ENCODE measurements at places on chromosomes 12 and 14.

GRCh38 chr14:90805662-90806540, 10.3 kb downstream of the TTC7B start:
- no peak for DNase-seq

DNA sequence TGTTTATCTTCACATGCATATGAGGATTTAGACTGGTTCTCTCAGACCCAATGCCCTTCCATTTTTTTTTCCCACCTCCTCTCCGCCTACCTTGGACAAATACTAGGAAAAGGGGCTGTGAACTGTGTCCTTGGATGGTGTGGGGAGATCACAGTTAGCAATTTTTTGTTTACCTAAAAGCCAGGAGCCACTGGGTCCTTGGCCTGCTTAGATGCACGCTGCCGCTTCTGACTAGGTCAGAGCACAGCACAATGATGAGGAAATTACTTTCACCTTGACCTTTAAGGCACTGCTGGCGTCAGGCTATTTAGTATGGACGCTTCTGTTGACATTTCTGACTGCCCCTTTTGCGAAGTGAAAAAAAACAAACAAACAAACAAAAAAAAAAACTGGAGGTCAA, 1.9 kb downstream of the CCDC38 start:
- no peak for DNase-seq

DNA sequence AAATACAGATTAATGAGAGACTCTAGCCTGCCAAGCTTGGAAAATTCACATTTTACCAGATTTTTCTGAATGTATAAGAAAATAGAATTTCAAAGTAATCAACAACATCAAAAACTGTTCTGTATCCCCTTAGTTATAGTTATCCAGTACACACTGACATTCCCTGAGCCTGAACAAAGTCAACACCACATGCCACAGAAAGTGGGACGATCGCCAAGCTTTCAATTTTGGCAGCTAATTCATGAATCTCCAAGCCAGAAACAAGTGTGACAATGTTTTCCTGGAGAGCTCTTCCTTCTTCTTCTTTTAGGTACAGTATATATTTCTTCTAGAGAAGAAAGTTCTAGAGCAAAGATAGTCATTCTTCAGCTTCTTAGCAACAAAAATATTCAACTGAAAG, 290.2 kb downstream of the PRKD1 start:
- DNase-seq = no peak

DNA sequence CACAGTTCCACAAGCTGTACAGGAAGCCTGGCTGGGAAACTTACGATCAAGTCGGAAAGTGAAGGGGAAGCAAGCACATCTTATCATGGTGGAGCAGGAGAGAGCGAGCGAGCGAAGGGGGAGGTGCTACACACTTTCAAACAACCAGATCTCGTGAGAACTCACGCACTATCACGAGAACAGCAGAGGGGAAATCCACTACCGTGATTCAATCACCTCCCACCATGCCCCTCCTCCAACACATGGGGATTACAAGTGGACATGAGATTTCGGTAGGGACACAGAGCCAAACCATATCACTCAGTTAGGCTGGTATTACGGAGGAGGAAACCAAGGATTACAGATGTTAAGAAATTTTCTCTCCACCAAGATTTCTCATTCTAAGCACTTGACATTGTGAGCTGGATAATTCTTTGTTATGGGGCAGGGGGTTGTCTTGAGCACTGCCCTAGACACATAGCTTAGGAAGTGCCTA, 262.0 kb upstream of the G2E3 start:
- DNase-seq = no peak

DNA sequence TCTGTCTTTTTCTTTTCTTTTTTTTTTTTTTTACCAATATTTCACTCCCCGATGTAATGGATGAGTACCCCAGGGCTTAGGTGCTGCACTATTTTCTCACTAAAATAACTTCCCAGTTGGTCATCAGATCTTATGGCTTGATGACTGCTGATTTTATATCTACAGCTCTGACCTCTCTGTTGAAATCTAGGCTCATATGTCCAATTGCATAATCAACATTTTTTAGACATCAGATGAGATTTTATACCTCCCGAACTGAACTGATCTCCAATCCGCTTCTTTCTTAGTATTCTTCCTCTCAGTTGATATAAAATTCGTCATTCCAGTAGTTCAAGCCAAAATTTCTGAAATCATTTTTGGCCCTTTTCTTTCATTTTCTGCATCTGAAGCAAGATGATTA, 1236.5 kb downstream of the SLC16A7 start:
- no peak for DNase-seq

DNA sequence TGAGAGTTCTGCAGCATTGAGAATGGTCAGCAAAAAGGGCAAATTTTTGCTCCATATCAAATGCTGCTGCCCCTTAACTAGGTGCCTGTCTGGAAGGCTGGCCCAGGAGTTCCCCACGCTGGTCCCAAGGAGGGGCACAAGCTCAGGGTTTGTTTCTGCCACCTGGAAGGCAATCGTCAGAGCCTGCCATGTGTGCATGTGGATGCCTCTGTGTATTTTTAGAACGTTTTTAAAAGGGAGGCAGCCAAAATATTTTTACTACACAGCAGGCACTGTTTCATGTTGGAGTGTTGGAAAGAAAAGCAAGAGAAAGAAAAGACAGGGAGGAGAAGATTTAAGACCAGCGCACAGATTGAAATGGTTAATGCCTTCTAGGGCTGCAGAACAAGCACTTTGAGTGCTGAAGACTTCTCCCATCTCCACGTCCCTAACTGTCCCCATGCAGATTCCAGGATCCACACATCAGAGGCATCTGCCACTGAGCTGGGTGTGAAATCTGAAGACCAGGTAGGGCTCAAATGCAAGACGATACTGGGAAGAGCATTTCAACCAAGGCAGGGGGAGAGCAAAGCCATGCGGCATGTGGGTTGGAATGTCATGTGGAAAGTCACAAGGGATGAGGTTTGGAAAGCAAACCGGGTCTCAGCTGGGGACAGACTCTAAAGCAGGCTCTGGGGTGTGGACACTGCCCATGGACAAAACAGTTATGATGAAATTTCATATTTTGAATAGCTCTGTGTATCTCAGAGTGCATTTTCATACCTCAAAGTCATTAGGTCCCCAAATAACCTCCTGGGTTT, 557.2 kb downstream of the BCL11B start:
- DNase-seq = no peak

DNA sequence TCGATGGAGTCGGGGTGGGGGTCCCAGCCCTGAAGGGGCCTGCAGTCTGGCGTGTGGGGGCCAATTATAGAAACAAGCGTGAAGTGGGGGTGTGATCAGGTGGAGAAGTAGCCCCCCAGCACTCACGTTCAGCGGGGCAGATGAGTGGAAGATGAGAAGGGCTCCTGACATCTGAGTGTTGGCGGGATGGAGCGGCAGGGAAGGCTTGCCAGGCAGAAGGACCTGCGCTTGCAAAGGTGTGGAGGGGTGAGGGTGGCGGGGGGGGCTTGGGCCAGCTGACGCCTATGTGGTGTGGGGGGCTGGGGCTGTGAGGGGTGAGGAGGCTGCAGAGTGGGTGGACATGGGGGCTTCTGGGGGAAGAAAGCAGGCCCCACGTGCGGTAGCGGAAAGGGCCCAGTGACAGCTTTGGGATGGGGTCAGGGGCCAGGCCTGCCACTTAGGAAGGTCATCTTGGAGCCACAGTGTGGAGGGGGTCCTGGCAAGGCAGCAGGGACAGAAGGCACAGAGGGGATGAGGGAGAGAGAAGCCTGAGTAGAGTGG, 22.2 kb upstream of the BEGAIN start:
- no peak for DNase-seq

- DNase-seq = no peak
Measured at GRCh38 chr14:103716899-103717411, 1.3 kb downstream of the ZFYVE21 start.

- DNase-seq = no peak
Measured at GRCh38 chr12:112586148-112586783, 167.5 kb downstream of the PTPN11 start.

- DNase-seq = no peak
Measured at GRCh38 chr12:6638305-6638704, 2.5 kb upstream of the LPAR5 start.

DNA sequence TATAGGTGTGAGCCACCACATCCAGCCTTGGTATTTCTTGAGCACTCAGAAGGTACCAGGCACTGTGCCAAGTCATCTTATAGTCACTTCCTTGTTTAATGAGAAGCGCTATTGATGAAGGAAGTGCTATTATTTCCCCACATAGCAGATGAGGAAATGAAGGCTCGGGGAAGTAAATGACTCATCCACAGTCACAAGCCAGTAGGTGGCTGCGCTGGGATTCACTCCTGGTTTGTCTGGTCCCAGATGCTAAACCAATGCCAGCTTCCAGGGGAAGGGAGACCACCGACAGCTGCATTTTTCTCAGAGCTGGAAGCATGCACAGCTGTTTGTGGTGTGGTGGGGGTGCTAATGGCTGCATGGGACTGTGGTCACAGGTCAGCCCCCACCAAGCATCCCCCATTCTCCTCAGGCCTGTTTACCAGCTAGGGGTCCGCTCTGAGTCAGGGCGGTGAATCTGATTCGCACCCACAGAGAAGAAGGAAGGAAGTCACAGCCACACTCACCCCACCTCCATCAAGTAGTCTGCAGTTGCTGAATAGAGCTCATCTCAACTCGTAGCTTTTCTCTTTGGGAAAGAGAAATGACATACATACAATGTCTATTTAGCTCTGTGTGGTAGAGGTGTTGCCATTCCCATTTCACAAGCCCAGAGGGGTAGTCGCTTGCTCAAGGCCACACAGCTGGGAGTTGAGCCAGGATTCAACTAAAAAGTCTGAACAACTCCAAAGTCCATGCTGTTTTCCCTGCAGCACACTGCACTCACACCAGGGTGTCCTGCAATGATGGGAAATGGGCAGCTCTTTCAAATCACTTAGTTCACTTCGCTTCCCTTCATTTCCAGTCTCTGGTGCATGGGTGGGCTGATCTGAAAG, 6.3 kb upstream of the LTBP2 start:
- no peak for DNase-seq

GRCh38 chr12:34294137-34294536, 271.8 kb downstream of the ALG10 start:
- DNase-seq = no peak

GRCh38 chr14:101194373-101195308, 291.1 kb upstream of the RTL1 start:
- peak; percentile 23 for DNase-seq

Measured in ecto neural progenitor cell (in vitro differentiated cells).